ENCODE measurements at places on chromosomes 5 and 9. TPM values are rescaled to one million over a fixed set of nuclear protein-coding genes. Genes with fewer than 3 reads are reported as not detected.

DNA sequence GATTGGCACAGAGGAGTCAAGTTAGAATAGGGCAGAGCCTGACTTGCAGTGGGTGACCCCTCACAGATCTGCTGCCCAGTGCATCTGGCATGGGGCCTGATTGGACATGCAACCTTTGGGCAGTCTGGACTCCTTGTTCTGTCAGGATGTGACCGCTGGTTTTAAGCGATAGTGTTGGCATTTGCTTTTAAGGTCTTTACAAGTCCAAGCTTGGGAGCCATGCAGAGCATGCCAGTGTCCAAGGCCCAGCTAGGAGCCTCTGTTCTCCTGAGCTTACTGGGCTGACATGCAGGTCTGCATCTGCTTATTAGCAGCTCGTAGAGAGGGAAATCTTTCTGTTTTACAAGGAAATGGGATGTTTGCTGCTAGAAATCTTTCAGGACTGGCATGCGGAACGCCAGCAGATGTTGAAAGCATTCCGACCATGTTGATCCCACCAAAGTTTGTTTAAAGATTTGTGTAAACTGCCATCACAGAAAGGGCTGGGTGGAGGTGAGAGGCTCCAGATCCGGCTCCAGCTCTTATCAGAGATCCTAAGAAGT, 27.5 kb downstream of the GADD45G start:
- no peak for DNase-seq

DNA sequence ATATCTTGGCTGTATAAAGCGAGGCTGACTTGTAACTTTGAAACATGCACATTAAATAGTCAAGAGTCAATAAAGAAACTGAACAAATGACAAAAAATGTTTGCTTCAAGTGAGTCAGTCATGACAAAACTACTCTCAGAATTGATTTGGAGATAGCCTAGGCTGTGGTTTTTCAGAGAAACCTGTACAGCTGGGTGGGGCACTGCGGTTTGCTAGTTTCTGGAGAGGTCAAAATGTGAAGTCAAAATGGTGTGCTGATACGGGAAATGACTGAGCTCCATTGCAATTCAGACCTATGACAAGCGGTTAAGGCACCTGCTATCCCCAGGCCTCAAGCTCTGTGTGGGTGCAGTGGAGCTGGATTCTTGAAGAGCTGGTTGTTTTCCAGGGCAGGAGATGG, 10.3 kb upstream of the CD180 start:
- DNase-seq = no peak

TNFSF8 gene
- total RNA-seq = 0.77 TPM

MYOT gene
- 8.7 TPM for total RNA-seq

DNA sequence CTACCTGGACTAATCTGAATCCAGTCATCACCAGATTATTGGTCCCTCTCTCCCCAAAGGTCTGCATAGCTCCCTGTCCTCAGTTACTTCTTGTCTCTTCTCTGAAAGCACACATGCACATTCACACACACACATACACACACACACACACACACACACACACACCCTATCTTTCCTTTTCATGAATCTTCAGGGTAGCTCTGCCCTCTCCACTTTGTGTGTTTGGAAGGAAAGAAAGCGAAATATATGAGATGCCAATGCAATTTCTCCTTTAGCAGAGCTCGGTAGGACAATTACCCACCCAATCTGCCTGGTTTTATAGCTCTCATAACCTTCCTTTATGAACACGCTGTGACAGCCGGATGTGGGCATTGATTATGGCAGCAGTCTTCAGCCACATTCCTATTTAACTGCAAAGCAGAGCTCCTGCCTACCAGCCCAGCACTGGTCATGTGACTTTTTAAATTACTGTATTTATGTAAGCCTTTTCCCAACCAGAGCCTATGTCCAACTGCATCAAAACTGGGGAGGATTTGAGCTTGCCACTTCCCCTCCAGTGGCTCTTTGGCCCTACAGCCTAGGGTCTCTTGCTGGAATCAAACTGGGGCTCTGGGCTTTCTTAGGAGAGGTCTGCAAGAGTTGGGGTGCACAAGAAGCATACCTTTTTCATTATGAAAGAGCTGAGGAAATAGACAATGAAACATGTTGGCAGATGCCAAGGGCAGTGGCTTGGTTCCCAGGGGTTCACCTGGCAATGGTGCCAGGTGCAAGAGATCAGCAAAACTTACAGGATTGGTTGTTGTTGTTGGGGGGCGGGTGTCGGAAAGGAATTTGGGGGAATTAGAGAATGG, 20.8 kb upstream of the MATR3 start:
- no peak for DNase-seq

FYB1 gene
- total RNA-seq = 5.8 TPM

GRCh38 chr9:71897577-71897976, 13.4 kb downstream of the ABHD17B start:
- no peak for DNase-seq

DNA sequence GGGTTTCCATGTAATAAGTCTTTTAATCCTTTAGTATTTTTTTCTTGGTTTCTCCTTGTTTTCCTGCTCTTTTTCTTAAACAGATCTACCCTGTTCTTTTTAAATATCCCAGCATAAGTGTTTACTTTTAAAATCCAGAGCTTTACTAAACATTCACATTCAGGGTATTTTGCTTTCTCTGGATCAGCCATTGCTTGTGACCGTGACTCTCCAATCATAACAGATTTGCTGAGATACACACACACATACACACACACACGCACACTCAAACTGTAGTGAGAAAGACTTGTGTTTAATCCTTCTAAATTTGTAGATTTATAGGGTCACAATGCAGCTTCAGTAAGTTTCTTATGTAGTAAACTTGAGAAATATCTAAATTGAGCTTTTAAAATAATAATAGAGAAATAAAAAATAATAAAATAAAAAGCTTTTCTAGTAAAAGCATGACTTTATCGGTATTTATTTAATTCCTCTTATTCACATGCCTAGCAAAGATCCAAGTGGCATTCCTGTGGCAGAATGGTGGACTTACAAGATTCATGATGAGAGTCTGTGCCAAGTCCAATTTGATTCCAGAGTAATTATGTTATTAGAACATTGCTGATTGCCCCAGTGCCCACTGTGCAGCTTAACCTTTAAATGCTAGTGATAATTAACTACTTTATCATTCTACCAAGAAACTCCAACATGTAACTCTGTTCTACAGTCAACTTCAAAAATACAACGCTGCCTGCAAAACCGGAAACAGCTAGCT, 129.0 kb downstream of the TLE4 start:
- no peak for DNase-seq

ZDHHC11B gene
- total RNA-seq = 20.0 TPM

SLC45A2 gene
- total RNA-seq = not detected

DNA sequence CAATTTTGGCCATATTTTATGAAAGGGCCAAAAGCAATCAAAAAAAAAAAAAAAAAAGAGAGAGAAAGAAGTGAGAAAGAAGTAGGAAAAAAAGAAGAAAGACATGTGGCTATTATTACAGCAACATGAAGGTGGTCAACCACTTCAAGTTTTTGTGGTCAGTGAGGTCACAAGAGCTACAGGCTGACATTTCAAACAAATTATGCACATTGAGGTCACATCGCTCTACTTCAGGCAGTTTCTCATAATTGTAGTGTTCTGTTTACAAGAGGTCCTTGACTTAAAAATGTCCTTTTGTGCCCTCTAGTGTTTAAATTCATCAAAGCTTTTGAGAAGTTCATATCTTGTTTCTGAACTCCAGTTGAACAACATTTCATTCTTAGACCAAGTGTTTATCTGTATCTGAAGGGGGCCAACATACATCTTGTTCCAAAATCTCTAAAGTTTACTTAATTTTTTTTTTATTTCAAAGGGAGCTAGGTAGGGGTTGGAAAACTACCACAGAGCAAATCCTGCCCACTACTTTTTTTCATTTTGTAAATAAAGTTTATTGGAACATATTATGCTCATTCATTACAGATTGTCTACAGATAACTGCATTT, 513.1 kb downstream of the PDE4D start:
- no peak for DNase-seq

DNA sequence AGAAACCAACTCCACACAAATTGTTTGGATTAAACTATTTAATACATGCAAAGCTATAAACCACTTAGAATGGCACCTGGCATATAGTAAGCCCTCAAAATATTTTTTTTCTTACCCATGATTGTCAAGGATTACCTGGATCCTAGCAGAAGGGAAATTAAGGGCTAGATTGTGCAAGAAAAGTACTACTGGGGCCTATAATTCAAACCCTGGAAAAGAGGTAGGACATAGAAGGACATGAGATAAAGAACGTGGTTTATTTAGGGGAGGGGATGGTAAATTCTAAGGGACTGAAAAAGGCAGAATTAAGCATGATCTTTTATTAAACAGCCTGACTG, 14.9 kb upstream of the ARL15 start:
- no peak for DNase-seq

DNA sequence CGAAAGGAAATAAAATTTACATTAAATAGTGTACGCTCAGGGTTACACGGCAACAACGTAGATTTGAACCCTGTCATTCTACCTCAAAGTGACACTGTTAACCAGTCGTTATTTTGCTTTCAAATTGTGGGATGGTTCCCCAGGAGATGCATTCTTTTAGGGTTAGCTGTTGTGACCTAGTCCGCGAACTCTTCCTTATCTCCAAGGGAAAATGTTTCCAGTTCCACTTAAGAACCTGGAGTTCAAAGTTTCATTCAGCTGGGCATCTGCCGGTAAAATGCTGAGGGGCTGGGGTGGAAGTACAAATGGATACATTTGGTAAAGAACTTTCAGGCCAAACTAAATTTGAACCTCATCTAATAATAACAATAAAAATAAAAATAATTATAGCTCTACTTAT, 264.6 kb downstream of the NR3C1 start:
- DNase-seq = no peak

DNA sequence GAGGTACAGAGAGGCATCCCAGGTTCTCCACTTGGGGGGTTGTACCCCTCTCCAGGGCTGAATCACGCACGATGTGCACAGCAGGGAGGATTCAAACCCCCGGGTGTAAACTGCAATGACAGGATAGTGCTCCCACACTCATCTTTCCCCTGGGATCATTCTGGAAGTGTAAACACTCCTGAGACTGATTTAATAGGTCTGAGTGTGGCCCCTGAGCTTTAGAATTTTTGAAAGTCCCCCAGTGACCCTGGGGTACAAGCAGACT, 16.5 kb downstream of the BICD2 start:
- no peak for DNase-seq

- no peak for DNase-seq
Observed at GRCh38 chr9:87711857-87712800, 13.8 kb upstream of the CTSL start.

DNA sequence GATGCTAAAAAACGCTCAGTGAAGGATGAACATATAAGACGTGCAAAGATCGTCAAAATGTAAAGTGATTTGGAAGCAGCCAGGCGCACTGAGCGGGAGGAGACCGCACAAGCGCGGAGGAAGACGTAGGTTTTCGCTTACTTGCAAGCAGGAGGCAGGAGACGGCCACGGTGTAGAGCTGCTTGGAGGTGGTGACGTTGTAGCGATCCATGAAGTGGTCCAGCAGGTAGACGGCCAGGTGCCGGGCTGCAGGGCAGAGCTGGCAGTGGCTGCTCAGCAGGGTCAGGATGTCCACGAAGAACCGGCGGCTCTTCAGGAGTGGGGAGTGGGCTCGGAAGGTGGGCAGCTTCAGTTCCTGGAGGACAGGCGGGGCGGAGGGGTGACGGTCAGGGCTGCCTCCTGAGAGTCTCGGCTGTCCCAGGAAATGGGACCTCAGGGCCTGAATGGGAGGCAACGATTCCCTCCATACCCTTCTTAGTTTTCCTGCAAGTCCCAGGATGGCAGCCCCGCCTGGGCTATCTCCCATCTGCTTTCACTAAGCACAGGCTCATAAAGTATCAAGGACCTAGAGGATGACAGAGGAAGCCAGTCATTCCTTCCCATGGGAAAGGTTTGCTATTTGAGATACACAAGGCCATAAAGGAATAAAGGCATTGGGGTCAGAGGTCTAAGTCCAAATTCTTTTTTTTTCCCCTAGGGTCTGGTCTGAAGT, 31.8 kb downstream of the CCNJL start:
- no peak for DNase-seq

Data from left ventricle myocardium superior (tissue), 1 donor.